Ascending aorta (tissue), 2 donors: ENCODE measurements at places on chromosomes 2 and 18.

DNA sequence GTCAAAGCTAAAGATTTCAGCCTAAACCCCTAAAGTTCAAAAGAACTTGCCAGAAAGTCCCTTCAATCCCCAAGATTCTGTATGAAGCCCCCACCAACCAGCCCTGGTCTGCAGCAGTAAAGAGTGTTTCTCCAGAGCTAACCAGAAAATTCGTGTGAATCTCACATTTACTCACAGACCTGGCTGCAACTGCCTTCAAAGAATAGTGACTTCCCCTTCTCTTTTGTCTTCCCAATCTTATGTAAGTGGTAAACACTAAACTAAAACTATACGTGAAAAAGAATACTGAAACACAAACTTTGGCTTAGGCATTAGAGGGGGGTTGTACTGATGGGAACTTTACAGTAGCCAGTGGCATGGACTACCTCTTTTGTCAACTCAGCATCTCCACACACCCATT is 50.6 kb upstream of the SETBP1 start:
- no peak for DNase-seq
- H3K27ac ChIP-seq: no peak overlapping the region
- H3K36me3 ChIP-seq: no peaks in the 10 kb centered on the region
- no peaks in the 10 kb centered on the region for H3K4me1 ChIP-seq

DNA sequence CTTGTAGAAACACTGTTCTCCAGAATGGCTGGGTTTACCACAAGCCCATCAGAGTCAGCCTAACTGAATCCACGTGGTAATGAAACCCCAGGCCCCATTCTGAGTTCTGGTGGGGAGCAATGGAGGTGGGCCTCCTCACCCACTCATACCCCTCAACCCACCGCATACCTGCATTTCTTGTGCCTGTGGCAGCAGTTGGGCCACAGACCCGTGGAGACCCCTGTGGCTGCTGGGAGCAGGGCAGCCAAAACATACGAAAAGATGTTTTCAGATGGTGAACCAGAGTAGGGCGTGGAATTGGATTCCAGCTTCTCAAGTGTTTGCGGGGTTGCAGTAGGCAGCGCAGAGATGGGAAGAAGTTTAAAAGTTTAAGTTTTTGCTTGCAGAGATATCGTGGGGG is 51.0 kb downstream of the ITGA6 start:
- no peaks in the 10 kb centered on the region for H3K4me1 ChIP-seq
- no peak for DNase-seq
- H3K4me3 ChIP-seq: no peak overlapping the region
- no peaks in the 10 kb centered on the region for H3K27me3 ChIP-seq

DNA sequence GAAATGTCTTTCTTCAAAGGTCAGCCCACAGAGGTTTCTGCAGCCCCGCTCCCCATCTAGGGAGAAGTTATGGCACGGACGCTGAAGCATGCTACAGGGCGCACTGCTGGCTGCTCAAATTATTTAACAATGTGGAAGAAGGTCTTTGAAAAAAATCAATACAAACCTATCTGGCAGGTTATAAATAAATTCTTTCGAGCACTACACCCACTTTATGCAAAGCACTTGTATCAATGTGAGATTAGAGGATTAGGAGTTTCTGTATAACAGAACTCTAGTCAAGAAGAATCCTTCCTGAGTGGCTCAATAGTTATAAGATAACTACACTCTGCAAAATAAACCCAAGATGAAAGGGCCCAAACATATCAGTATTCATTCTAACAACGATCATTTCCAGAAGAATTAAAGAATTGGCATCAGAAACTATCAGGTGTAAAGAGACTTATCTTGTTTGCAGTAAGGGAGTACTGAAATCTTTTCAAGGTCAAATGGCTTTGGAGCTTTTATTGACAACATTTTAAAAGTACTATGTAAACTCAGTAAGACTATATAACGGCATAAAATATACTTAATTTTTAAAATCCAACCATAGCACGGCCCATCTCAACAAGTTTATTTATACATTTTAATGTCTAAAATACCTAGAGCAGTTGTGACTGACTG is 103.0 kb upstream of the DNMT3A start:
- no peaks in the 10 kb centered on the region for H3K4me1 ChIP-seq
- DNase-seq: no peak

DNA sequence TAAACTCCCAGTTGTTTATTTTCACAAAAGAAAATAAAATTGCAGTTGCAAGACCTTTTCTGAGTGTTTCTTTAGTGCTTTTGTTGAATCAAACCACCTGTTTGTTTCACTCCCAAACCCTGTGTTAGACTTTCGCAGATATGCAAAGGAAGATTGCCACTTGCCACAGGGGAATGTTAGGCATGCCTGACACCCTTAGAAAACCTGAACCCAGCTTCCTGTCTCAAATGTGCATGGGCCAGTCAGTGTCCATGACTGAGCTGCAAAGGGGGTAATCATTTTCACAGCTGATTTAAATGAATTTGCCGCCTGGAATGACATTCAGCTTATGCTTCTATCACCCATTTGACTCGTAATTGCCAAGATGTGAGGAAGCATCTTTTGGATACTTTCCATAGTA is 17.5 kb downstream of the TGOLN2 start:
- H3K27ac ChIP-seq: no peak overlapping the region
- H3K36me3 ChIP-seq: peaks cover 42% of the 10 kb centered on the region
- DNase-seq: no peak
- H3K4me3 ChIP-seq: no peak overlapping the region

DNA sequence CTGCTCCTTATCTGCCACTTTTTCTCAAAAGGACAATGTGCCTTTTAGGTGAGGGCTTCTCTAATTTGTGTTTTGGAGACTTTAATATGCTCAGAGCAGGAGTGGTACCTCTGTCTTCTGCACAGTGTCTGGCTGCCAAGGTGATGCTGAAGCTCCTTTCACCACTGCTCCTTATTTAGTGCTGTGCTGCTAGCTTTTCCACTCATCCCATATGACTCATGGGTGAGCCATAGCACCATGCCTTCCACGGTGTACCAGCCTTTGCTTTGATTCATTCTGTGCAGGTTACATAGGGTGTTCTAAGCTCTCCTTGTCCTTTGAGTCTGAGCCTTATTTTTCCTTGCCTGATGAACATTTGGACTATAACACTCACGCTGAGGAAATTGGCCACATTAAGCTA is 202.4 kb downstream of the ARL6IP6 start:
- H3K27me3 ChIP-seq: no peaks in the 10 kb centered on the region
- no peak overlapping the region for H3K4me3 ChIP-seq
- H3K27ac ChIP-seq: no peak overlapping the region
- no peak for DNase-seq
- no peaks in the 10 kb centered on the region for H3K4me1 ChIP-seq
- H3K36me3 ChIP-seq: no peaks in the 10 kb centered on the region

DNA sequence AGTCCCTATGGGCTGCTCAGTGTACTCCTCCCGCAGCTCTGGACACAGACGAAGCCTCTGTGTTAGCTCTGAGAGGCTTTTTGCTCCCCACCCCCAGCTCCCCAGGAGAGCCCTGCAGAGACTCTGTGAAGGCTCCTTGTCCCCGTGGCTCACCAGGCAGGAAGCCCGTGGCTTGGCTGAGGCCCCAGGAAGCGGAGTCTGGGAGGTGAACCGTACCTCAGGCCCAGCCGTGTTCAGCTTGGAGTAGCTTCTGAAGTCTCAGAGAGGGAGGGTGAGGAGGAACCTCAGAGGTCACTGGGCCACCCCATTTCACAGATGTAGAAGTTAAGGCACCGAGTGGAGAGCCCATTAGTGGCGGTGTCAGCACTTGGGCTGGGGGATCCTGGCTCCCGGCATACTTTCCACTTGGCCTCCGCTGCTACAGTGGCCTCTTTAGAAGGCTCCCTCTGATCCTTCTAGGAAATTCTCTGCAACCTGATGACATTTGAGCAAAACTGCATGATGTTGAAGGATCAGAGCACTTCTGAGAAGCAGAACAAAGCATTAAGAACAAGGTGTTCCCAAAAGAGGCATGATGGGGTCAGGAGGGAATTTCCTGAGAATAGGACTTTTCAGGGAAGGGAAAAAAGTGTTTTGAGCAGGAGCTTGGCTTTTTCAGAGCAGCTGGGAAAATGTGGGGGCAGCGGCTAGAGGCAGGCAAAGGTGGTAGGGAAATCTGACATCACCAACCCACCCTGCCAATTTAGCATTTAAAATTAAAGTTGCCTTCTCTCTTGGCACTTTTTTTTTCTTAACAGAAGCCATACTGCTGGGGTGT is 79.1 kb downstream of the MCFD2 start:
- H3K4me1 ChIP-seq: no peaks in the 10 kb centered on the region
- peak; percentile 61 for DNase-seq
- no peaks in the 10 kb centered on the region for H3K27me3 ChIP-seq
- H3K36me3 ChIP-seq: no peaks in the 10 kb centered on the region

GRCh38 chr18:58668897-58669296 is 2.4 kb upstream of the MALT1 start:
- peaks cover 7% of the 10 kb centered on the region for H3K4me1 ChIP-seq
- no peak for DNase-seq
- H3K36me3 ChIP-seq: no peaks in the 10 kb centered on the region
- H3K27me3 ChIP-seq: no peaks in the 10 kb centered on the region

DNA sequence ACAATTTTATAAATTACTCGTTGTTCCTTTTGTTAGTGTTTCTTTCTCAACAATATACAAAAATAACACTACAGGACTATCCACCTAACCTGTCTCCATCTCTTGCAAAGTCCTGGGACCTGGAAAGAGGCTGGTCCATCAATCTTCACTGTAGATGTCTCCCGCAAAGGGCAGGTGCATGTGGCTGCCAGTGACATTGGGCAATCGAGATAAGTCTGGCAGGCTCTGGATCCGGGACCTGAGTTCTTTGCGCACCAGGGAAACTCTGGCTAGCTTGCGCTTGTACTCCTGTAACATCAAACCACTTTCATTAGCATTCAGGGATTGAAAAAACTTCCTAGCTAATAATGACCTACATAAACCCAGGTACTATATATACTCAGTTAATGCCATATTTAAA is 20.5 kb downstream of the RMP24 start:
- no peaks in the 10 kb centered on the region for H3K27me3 ChIP-seq
- H3K4me1 ChIP-seq: no peaks in the 10 kb centered on the region
- H3K36me3 ChIP-seq: peaks cover 22% of the 10 kb centered on the region
- DNase-seq: no peak
- H3K27ac ChIP-seq: no peak overlapping the region

- H3K27ac ChIP-seq: no peak overlapping the region
- no peak for DNase-seq
- no peaks in the 10 kb centered on the region for H3K27me3 ChIP-seq
- peaks cover 36% of the 10 kb centered on the region for H3K36me3 ChIP-seq
These were observed 63.6 kb downstream of the COX7A2L start for GRCh38 chr2:42297322-42297936.

- no peak overlapping the region for H3K4me3 ChIP-seq
- H3K36me3 ChIP-seq: no peaks in the 10 kb centered on the region
- no peak overlapping the region for H3K27ac ChIP-seq
- H3K4me1 ChIP-seq: no peaks in the 10 kb centered on the region
These were observed 205.7 kb downstream of the VAPA start for GRCh38 chr18:10119528-10119927.

DNA sequence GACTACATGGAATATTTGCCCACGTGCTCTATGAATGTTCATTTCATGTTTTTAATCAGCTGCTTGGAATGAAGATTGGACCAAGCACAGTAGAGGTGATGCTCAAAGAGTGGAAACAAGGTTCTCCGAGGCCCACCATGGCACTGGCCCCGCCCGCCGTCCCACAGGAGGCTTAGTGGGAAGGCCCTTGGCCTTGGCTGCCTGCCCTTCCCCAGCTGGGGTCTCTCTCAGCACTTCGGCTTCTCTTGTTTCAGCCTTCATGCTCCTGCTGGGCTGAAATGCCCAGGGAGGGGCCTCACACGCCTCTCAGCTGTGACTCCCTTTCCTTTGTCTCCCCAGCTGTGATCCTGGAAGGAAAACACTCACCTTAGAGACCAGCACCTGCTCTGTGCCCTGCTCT is 833.2 kb downstream of the GALR1 start:
- no peak for DNase-seq
- no peaks in the 10 kb centered on the region for H3K36me3 ChIP-seq

DNA sequence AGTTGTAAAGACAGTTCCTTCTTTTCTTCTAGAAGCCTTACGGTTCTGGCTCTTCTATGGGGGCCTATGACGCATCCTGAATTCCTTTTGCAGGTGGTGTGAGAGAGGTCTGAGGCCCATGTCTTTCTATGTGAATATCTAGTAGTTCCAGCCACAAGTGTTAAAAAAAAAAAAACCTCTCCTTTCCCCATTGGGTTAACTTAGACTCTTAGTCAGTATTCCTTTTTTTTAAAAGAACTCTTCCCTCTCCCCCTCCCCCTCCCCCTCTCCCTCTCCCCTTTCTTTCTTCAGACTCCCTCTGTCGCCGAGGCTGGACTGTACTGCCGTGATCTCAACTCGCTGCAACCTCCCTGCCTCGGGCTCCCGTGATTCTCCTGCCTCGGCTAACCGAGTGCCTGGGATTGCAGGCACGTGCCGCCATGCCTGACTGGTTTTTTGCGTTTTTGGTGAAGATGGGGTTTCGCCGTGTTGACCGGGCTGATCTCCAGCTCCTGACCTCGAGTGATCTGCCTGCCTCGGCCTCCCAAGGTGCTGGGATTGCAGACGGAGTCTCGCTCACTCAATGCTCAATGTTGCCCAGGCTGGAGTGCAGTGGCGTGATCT is 11.4 kb upstream of the CIDEA start:
- no peak overlapping the region for H3K27ac ChIP-seq
- no peak overlapping the region for H3K4me3 ChIP-seq
- no peak for DNase-seq

DNA sequence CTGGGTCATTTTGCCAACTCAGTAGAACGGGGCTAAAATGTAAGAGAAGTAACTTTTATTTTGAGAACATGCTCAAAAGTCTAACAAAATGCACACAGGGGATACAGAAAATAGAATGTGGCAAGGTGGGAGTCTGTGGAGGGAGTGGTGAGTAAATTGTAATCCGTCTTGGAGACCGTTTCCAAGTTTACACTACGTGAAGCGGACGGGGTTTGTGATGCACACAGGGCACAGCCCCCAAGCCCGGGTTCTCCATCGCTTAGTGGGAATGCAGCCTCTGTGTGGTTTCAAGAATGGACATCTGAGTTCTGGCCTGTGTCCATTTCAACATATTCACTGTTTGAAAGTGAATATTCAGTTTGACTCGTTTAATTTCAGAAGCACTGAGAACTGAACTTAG is 65.0 kb upstream of the TMEM18 start:
- H3K27me3 ChIP-seq: no peaks in the 10 kb centered on the region
- H3K36me3 ChIP-seq: no peaks in the 10 kb centered on the region
- peaks cover 4% of the 10 kb centered on the region for H3K4me1 ChIP-seq

GRCh38 chr18:22378672-22379282 is 38.9 kb downstream of the CTAGE1 start:
- no peaks in the 10 kb centered on the region for H3K27me3 ChIP-seq
- no peak overlapping the region for H3K27ac ChIP-seq
- no peaks in the 10 kb centered on the region for H3K36me3 ChIP-seq
- H3K4me1 ChIP-seq: no peaks in the 10 kb centered on the region
